Activated T-cell treated with anti-CD3 and anti-CD28 coated beads for 4 hours (primary cell): ENCODE measurements at places on chromosomes 5 and 9.

GRCh38 chr5:76736679-76737556, 21.0 kb downstream of the F2R start:
- DNase-seq, result no peak

DNA sequence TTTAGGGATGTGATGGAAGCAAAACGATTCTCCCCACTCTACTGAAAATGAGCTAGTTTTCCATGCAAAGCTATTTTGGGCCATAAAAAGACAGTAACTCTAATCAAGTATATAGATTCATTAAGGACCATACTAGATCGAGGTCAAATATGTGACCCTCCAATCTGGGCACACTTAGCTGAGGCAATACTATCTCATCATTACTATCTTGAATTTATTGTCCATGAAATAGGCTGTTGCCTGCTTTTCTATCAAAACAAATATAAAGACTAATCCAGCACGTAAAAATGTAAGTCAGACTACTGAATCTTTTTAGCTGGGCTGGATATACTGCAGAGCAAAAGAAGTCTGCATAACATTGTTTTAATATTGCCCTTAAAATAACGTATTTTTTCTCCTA, 943.1 kb downstream of the NR2F1-AS1 start:
- no peak for DNase-seq

DNA sequence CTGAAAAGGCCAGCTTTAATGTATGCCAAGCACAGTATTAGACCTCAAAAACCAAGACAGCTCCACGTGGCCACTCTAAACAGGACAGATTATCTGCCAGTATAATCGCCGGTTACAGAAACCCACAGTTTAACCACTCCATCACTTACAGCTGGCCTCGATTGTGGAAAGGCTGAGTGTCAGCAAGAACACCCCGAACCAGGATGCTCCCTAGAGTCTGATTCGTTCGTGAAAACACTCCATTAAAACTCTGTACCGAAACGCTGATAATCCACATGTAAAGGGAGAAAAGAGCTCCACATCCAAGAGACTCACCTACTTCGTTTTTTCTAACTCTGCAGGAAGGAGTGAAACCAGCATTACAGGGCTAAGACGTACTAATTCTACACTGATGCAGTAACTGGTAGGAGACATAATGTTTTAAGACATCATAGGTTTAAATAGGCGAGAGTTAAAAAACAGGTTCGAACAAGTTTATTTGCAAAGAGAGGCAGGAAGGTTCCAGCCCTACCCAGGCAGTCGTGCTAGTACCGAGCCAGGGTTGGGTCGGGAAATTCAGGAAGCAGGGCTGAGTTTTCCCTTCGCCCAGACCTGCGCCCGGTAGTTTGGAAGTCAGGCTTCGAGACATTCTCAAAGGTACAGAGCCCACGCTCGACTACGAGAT, 949 bp downstream of the SERINC5 start:
- DNase-seq, result no peak

DNA sequence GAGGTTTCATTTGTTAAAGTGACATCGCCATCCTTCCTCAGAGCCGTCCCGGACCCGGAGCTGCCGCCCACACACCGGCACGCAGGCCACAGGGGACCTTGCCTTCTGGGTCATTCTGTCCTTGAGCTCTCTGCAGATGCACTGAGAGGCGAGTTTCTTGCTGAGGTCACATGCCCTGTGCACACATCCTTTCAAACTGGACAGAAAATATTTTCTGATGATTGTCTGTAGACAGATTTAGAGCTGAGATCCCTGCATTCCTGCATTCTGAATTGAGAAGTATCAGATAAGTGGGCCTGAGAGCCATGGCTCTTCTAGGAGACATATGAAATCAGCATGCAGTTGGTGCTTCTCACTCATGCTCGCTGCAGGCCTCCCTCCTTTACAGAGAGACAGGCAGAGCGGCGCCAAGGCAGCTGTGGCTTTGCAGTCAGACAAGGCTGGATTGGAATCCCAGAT, 25.4 kb downstream of the BOD1 start:
- no peak for DNase-seq

DNA sequence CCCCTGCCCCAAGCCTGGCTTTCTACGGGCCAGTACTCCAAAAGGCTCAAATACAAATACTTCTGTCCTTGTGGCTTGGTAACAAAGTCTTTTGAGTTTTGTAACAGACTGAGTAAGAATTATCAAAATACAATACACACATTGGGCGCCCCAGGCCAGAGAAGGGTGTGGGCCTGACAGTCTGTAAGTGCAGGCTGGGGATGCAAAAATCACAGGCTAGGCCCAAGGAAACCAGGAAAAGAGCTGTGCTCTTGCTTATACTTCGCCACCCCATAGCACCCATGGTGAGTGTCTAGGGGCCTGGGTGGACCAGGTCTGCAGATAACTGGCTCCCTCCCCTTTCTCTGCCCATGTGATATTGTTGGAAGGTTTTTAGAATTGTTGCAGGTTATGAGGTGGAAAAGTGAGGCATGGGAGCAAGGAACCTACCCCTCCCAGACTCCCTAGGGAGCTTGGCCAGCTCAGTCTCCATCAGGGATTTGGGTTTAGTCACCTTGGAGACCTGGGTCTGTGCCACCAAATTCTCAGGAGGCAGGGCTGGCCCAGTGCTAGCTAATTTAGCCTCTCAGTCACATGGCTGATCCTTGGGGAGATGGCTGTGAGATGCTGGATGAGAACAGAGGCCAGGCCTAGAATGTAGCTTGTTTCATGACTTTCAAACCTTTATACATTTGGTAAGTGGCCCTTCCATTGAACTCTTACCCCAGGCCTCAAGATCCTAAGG, 72.9 kb downstream of the TARS1 start:
- no peak for DNase-seq

DNA sequence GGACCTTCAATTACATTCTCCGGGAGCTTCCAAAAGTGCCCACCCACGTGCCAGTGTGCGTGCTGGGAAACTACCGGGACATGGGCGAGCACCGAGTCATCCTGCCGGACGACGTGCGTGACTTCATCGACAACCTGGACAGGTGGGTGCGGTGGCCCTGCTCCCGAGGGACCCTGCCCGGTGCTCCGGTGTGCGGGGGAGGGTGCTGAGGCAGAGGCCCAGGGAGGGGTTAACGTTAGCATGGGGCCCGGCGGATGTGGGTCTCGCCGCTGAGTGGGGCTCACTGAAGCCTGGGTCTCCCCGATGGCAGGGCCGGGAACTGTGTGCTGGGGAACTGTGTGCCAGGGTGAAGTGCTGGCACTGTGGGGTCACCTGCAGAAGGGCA, 10.6 kb upstream of the AJM1 start:
- DNase-seq, result no peak

DNA sequence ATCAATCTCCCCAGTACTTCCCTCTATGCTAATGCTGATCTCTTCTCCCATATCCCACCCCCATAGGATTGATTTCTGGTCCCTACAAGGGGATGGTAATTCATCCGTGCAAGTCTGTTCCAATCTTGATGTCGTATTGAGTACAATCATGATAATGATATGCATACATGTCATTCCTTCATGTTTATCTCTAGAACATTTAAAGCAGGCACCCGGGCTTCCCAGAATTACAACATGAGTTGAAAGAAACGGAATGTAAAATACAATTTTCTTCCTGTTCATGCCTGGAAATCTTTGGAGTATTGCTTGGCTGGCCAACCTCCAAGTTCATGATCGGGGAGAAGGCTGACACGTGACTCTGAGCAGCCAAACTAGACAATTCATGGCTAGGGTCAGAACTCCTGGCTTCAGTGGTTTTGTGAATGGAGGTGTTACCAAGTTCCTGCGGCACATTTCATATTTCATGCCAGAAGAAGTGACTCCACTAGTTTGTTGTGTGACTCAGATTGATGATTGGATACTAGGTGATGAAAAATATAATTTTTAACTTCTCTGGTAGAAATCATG, 66.6 kb downstream of the C9orf152 start:
- no peak for DNase-seq

DNA sequence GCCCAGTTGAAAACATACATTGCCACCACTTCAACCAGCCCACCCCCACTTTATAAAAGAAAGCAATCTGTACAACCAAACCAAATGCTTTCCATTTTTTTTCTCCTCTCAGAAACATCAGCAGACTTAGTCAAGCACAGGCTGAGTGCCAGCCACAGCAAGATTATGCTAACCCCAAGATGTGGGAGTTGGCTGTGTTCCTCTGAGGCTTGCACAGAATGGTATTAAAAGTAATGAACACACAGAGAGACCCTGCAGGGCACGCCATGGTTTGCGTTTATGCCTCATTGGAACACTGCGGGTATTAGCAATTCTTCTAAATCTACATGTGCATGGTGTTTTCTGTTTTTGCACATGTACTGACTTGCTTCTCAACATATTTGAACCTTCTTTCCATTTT, 419.9 kb upstream of the GRAMD2B start:
- DNase-seq, result no peak

DNA sequence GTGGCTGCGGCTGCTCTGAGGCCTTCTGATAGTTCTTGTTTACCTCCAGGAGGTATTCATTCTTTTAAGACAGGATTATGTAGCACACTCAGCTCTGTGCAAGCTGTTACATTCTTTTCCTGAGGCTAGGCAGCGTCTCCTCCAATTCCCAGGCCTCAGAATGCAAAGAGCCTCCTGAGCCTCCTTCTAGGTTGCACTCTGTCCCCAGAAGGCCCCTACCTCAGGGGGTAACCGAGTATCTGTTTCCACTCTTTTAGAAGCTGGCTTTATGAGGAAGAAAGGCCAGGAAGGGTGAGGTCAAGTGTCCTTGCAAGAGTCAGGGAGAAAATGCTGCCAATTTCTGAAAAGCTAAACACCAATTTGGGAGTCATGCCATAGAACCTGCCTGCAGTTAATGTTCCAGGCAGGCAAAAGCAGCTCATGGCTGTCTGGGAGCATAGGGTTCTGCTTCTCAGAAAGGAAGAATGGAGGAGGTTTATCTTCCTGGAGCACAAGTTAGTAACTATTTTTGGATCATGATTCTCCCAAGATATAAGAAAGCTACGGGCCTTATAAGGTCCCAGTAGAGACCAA, 178.9 kb downstream of the SEMA6A start:
- no peak for DNase-seq

GRCh38 chr9:129330711-129331492, 152.8 kb upstream of the IER5L start:
- no peak for DNase-seq

- DNase-seq, result no peak
Measured at GRCh38 chr9:114218264-114219120, 63.2 kb downstream of the COL27A1 start.

GRCh38 chr9:72165821-72166547, 16.7 kb downstream of the GDA start:
- no peak for DNase-seq

GRCh38 chr9:134835448-134835847, 45.2 kb upstream of the FCN2 start:
- no peak for DNase-seq

DNA sequence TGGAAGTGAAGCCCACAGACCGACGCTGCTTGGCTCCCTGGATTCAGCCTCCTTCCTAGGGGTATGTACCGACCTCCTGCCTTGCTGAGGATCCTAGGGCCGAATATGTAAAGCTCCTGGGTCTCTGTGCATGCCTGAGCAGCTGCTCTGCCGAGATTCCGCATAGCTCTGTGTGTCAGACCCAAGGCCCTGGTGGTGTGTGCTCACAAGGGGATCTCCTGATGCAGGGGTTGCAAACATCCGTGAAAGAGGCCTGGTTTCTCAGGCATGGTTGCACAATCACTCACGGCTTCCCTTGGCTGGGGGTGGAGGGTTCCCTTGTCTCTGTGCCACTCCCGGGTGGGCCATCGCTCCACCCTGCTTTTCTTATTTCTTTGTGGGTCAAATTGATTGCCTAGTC, 19.9 kb upstream of the SVEP1 start:
- no peak for DNase-seq

DNA sequence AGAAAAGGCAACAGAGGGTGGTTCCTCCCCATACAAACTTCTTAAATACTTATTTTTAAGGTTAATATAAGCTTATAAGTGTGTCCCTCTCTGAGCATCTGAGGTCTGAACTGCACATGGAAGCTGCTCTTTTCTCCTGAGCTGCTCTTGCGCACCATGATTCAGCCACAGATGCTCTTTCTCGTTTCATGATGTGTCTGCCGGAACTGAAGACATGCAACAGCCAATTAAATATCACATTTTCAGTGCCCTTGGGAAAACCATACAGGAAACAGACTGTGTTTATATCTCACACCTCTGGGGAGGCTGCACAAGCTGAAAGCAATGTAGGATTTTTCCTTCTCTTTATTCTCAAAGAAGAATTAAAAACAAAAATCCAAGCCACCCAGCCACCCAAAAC, 96.8 kb upstream of the NREP start:
- no peak for DNase-seq

DNA sequence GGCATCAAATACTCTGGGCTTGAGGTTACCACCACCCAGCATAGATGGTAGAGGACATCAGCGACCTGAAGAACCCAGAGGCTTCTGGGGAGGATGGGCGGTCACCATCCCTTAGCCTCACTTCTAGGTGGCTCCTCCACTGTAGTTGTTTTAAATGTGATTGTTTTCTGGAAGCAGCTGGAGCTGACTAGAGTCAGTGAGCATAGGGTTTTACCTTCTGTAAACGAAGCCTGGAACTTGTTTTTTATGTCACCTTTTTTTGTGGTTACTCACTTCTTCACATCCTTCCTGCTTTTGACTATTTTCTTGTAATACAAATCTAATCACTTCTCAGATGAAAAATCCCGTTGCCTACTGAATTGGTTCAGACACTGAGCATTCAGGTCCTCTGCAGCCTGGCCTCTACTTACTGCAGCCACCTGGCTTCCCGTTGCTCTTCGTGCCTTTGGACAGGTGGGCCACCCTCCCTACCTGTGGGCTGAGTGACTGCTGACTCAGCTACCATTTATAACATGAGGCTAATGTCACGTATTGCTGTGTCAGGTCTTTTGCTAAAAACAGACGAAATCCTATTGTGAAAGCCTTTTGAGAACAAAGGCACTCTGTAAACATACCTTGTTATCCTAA, 167.8 kb downstream of the MAN2A1 start:
- no peak for DNase-seq

GRCh38 chr5:134568337-134568700, 42.8 kb downstream of the JADE2 start:
- no peak for DNase-seq

- DNase-seq, result no peak
Measured at GRCh38 chr5:33372721-33373472, 67.9 kb upstream of the TARS1 start.

DNA sequence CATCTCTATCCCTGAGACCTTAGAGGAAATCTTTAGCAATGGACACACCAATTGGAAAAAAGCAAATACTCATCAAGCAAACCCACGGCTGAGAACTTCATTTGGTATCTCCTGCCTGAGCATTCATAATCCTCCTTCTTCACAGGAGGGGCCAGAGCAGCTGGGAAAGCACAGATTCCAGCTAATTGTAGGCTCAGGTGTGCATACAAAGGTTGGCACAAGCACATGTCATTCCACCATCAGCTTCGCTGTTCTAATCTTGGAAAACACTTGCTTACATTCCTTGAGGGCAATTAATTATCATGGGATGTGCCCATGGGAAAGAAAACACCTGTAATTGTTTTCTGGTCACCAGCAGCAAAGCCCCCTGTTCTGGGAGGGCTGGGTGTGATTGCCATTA, 376.6 kb downstream of the SPOCK1 start:
- no peak for DNase-seq
